ENCODE measurements at places on chromosomes 16 and 17.

DNA sequence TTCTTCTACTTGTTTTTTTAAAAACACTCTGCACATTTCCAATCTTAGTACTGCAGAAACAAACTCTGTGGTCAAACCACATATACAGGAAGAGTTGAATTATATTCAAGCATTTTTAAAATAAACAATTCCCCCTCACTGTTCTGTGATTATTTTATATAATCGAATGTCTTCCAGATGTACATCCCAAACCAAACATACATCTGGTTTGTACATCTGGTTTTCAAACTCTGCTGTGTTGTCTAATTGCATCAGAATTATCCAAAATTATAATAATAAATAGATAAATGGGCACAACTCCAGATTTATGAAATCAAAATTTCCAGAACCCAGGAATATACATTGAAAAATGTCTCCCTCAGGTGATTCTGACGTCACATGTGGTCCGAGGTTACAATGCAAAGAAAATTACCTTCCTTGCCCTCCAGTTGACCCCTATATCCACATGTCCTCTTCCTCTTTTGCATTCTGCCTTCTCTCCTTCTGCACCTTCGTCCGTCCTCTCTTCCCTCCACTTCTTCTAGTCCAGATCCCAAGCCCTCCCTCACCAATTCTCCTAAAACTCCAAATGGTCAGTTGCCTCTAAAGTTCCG is 13.3 kb upstream of the CCDC144A start:
- no peak for DNase-seq

DNA sequence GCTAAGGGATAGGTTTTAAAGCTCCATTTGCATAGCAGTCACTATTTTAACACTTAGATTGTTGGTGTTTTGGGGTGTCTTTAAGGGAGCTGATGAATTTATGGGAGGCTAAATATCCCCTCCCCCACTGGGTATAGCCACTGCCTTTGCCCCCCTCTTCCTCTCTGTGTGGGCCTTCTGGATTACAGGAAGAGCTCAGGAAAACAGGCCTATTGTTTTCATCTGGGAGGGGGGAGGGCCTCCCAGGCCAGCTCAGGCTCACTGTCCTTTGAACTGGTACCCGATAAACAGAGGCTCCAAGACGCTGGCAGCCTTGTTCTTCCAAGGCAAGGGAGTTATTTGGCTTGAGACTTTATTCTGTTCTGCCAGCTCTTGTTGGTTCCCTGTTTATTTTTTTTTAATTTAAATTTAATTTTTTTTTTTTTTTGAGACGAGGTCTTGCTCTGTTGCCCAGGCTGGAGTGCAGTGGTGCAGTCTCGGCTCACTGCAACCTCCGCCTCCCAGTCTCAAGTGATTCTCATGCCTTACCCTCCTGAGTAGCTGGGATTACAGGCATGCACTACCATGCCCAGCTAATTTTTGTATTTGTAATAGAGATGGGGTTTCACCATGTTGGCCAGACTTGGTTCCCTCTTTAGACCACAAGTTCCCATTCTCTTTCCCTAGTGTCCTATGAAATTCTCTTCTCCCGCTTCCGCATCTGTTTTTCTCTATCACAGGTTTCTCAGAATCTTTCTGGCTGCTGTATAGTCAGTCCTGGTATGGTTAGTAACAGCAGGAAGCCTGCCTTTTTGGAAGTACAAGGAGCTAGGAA is 25.1 kb downstream of the MINK1 start:
- DNase-seq, result no peak

GRCh38 chr16:30145657-30146056 is 22.6 kb upstream of the MAPK3 start:
- DNase-seq, result no peak

- DNase-seq, result no peak
Observed at GRCh38 chr17:74059479-74060240, 143.8 kb upstream of the RPL38 start.

- DNase-seq, result no peak
Observed at GRCh38 chr17:10417431-10417830, 4.3 kb downstream of the MYH8 start.

GRCh38 chr16:53091466-53092211 is 36.8 kb downstream of the CHD9 start:
- DNase-seq, result peak; percentile 42

DNA sequence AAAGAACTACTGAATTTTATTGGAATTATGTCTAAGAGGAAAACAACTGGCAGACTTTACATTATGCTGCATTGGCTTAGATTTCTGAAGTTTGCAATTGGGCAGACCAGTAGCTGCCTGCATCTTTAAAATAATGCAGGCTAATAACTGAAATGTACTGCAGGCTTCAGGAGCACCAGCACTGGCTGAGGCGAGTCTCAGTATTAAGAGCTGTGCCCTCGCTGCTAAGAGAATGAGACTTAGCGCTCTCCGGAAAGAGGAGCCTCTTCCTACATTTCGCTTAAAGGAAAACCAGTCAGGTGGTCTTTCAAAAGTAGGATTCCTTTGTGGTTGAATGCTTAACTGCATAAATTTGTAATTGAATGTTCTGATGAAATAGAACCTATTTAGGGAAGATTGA is 885 bp downstream of the CNTNAP4 start:
- no peak for DNase-seq

DNA sequence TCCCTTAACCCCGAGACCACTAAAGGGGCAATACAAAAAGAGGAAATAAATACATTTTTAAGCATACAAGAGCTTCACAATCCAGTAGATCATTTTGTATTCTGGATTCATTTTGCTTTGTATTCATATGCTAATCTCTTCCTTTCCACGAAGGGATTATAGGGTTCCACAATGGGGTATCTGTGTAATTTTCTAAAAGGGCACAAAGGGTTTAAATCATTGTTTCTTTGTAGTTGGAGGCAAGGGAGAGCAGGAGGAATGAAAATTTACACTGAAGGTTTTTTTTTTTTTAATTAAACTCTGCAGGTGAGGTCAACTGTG is 592 bp upstream of the NUFIP2 start:
- DNase-seq, result no peak

DNA sequence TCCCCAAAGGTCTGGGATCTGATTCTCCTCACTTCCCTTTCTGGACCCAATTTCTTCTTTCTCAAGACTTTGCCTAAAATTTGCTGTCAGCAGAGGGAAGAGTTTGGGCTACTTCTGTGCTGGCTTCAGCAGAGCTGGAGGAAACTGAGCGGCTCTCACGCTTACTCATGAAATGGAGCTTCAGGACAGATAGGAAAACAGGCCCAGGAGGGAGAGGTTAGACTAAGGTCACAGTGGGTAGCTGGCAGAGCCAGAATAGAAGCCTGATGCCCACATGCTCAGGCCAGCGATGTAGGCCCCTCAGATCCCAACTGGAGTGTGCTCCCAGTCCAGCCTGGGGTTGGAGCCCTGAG is 593 bp downstream of the SLC38A7 start:
- no peak for DNase-seq

DNA sequence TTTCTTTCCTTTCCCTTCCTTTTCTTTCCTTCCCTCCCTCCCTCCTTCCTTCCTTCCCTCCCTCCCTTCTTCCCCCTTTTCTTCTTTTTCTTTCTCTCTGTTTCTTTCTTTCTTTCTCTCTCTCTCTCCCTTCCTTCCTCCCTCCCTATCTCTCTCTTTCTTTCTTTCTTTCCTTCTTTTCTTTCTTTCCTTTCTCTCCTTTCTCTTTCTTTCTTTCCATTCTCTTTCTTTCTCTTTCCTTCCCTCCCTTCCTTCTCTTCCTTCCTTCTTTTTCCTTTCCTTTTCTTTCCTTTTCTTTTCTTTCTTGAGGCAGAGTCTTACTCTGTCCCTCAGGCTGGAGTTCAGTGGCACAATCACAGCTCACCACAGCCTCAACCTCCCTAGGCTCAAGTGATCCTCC is 31.0 kb downstream of the DEXI start:
- DNase-seq, result no peak

DNA sequence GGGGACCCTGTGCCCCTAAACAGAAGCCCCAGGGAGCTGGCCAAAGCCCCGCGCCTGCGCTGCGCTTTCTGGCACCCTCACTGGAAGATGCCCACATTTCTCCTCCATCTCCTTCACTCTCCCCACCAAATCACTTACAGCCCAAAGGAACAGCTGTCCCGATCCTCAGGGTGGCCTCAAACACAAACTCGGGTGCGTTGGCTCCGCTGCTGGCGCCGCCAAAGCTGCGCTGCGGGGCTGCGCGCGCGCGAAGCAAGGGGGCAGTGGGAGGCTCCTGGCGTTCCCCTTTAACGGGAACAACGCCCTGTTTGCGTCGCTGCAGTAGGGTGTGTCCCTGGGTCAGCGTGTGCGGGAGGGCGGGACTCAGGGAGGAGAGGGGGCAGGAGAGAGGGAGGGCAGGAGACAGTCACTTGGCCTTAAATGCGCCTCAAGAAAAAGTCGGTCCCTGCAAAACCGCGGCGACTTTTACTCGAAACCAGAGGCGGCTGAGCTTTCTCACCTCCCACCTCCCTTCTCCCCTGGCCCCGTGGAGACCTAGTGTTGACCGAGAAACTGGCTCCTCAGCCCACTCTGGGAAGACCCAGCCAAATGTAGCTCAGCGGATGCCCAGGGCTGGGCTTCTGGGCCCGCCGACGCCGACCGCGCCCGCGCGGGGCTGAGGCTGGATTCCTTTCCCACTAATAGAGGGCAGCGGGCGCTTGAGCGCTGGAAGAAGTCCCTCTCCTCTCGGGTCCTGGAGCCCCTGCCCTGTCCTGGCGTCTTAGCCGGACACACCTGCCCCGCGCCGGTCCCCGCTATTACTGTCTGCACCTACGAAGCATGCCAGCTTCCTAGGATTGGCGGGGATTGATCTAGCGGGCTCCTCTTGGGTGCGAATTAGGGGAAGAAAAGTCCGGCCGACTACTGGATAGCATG is 2.6 kb downstream of the PMP22 start:
- DNase-seq, result no peak
